ENCODE measurements at places on chromosomes 12 and 14. TPM values are rescaled to one million over a fixed set of nuclear protein-coding genes. Genes with fewer than 3 reads are reported as not detected.

GZMH gene
- polyA plus RNA-seq = 24.2 TPM

EPYC gene
- not detected for polyA plus RNA-seq

SDR9C7 gene
- polyA plus RNA-seq = not detected

RIPK3 gene
- 14.8 TPM for polyA plus RNA-seq

RPL10L gene
- polyA plus RNA-seq = not detected

ERBB3 gene
- 0.83 TPM for polyA plus RNA-seq

LBHD2 gene
- not detected for polyA plus RNA-seq

PCBP2 gene
- 111 TPM for polyA plus RNA-seq

OVCH1 gene
- polyA plus RNA-seq = not detected

ATXN2 gene
- polyA plus RNA-seq = 25.1 TPM

CACNA1C gene
- 0.06 TPM for polyA plus RNA-seq

GLIPR1L1 gene
- polyA plus RNA-seq = not detected

INHBE gene
- not detected for polyA plus RNA-seq

CD163L1 gene
- polyA plus RNA-seq = not detected

WSCD2 gene
- 2.8 TPM for polyA plus RNA-seq

LMO3 gene
- not detected for polyA plus RNA-seq

NFKBIA gene
- polyA plus RNA-seq = 569 TPM

RNASE3 gene
- polyA plus RNA-seq = not detected

PLEKHD1 gene
- polyA plus RNA-seq = 0.11 TPM

GYS2 gene
- not detected for polyA plus RNA-seq

TSPAN19 gene
- polyA plus RNA-seq = not detected

RXYLT1 gene
- 17.8 TPM for polyA plus RNA-seq

NXPH4 gene
- 8.3 TPM for polyA plus RNA-seq

MYH6 gene
- polyA plus RNA-seq = not detected

All from IgD-negative memory B cell (primary cell).